ENCODE measurements at places on chromosomes 5 and 9. TPM values are rescaled to one million over a fixed set of nuclear protein-coding genes. Genes with fewer than 3 reads are reported as not detected.

DNA sequence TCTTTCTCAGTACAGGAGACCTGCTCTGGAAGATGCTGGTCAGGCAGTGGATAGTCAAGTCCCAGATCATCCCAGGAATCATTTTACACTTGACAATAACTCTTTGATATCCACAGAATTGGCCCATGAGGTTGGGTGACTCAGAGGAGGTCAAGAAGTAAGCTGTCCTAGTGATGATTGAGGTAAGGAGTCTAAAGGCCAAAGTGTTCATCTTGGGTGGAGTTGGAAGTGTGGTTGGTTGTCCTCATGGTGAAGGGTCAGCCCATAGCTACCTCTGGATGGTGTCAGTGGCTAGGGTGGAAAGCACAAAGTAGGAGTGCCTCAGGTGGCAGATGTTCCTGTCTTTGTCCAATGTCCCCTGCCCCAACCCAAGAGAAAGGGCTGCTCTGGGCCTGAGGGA, 24.1 kb upstream of the RCL1 start:
- no peak overlapping the region for H3K27ac ChIP-seq
- H3K4me1 ChIP-seq = no peaks in the 10 kb centered on the region
- H3K27me3 ChIP-seq = no peaks in the 10 kb centered on the region

GRCh38 chr5:40273936-40274335, 405.8 kb upstream of the PTGER4 start:
- no peaks in the 10 kb centered on the region for H3K27me3 ChIP-seq
- H3K4me1 ChIP-seq = peaks cover 23% of the 10 kb centered on the region
- no peaks in the 10 kb centered on the region for H3K36me3 ChIP-seq
- H3K4me3 ChIP-seq = no peak overlapping the region
- H3K27ac ChIP-seq = no peak overlapping the region
- no peak for DNase-seq

GRCh38 chr9:103014242-103014641, 19.1 kb downstream of the CYLC2 start:
- no peak for DNase-seq

- no peak overlapping the region for H3K4me3 ChIP-seq
- DNase-seq = no peak
- H3K4me1 ChIP-seq = no peaks in the 10 kb centered on the region
- H3K27me3 ChIP-seq = no peaks in the 10 kb centered on the region
Observed at GRCh38 chr9:114278881-114279570, 43.9 kb upstream of the ORM1 start.

- no peak within 1 kb of the TSS for H3K27ac ChIP-seq
- no peaks in the 10 kb centered on the region for H3K4me1 ChIP-seq
- H3K4me3 ChIP-seq = no peak within 1 kb of the TSS
- H3K36me3 ChIP-seq = no peaks in the 10 kb centered on the region
- peaks cover 49% of the 10 kb centered on the region for H3K27me3 ChIP-seq
Observed at GRCh38 chr9:121651295-121652020, at the start of gene DAB2IP. TSS of gene DAB2IP (plus strand) at chr9:121651634. CDS start at chr9:121651776, 142 bp downstream.

DNA sequence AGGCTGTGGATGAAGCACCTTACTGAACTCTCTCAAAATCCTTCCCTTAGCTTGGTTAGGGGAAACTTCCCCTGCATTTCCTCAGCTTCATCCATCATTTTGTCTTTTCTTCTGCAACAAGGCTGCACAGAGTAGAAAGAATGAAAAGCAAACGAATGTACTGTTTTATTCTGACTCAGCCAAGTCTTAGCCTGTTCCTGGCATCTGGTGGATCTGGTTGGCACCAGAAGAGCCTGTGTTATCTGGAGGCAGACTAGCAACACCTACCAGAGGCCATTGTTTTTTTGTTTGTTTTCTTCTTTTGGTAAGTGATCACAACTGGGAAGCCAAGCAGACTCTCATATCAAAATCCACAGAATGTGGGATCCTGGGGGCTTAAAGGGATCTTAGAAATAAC, 200.7 kb downstream of the FANCC start:
- no peaks in the 10 kb centered on the region for H3K36me3 ChIP-seq
- H3K4me3 ChIP-seq = no peak overlapping the region
- no peak for DNase-seq
- H3K27me3 ChIP-seq = no peaks in the 10 kb centered on the region
- no peak overlapping the region for H3K27ac ChIP-seq
- no peaks in the 10 kb centered on the region for H3K4me1 ChIP-seq

GRCh38 chr9:116208417-116209232, 55.0 kb downstream of the PAPPA start:
- H3K27ac ChIP-seq = no peak overlapping the region
- no peaks in the 10 kb centered on the region for H3K4me1 ChIP-seq
- no peak overlapping the region for H3K4me3 ChIP-seq
- H3K36me3 ChIP-seq = no peaks in the 10 kb centered on the region
- no peaks in the 10 kb centered on the region for H3K27me3 ChIP-seq

DNA sequence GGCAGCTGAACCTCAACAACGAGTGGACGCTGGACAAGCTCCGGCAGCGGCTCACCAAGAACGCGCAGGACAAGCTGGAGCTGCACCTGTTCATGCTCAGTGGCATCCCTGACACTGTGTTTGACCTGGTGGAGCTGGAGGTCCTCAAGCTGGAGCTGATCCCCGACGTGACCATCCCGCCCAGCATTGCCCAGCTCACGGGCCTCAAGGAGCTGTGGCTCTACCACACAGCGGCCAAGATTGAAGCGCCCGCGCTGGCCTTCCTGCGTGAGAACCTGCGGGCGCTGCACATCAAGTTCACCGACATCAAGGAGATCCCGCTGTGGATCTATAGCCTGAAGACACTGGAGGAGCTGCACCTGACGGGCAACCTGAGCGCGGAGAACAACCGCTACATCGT, 12.4 kb upstream of the PHYHD1 start:
- H3K4me3 ChIP-seq = no peak overlapping the region
- H3K4me1 ChIP-seq = peaks cover 50% of the 10 kb centered on the region
- no peaks in the 10 kb centered on the region for H3K27me3 ChIP-seq
- DNase-seq = no peak

GRCh38 chr9:86868616-86869015, 78.7 kb downstream of the GAS1 start:
- H3K4me1 ChIP-seq = no peaks in the 10 kb centered on the region
- no peak overlapping the region for H3K4me3 ChIP-seq
- no peaks in the 10 kb centered on the region for H3K36me3 ChIP-seq
- H3K27me3 ChIP-seq = no peaks in the 10 kb centered on the region
- DNase-seq = no peak

DNA sequence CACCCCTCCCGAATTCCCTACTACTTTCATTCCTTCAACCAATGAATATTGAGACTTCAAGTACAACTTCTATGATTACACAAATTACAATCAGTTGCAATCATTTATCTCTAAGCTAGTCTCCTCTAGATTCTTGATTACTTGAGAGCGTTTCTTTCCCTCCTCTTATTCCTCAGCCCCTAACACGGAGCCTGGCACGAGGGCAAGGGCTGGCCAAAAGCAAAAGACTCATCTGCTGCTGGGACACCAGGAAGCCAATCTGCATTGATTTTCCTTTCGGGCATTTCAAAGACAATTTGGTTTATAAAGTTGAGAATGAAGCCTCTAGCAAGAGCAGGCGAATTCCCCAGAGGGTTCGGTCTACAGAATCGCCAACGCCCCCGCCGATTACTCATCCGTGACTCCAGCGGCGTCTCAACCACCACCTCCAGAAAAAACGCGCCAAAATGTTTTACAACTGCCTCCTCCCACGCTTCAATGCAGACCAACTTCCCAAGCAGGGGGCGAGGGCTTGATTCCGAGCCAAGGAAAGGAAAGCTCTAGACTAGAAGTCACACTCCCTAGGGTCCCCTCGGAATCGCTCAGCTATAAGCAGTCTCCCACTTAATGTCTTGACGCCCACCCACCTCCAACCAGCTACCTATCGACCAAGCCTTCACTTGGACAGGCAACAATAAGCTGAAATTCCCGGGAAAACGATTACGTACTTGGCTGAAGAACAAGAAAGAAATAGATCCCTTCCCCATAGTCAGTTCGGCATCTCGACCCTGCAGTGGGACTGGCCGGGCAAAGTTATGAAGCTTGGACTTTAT, 1.5 kb downstream of the PCSK1 start:
- H3K4me1 ChIP-seq = no peaks in the 10 kb centered on the region
- peaks cover 18% of the 10 kb centered on the region for H3K27me3 ChIP-seq
- no peak overlapping the region for H3K4me3 ChIP-seq
- H3K27ac ChIP-seq = no peak overlapping the region

DNA sequence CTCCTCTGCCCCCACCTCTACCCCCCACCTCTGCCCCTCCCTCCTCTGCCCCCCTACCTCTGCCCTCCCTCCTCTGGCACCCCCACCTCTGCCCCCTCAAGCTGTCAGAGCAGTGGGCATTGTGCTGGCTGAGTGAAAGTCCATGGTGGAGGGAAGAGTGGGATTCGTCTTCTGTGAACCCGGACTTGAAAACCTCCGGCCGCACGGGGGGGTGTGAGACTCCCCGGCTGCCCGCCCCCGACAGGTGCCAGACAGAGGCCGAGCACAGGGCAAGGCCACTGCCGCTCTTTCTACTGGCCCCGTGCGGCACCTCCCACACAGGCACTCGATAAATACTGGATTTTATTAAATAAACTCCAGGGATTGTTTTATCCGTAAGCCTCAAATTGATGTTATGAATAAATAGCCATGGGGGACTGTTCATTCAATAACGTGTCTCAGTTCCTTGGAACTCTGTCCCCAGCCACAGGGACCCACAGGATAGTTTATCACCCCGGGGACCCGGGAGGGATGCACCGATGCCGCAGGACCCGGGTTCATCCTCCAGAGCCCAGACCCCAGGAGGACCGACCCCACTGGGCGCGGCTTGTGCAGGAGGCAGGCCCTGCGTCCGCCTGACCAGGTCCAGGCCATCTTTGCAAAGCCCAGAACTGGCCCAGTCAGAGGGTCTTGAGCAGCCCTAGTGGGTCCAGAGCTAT, 2.6 kb upstream of the QRFP start:
- no peak for DNase-seq
- H3K27ac ChIP-seq = no peak overlapping the region
- H3K27me3 ChIP-seq = peaks cover 32% of the 10 kb centered on the region
- H3K4me1 ChIP-seq = no peaks in the 10 kb centered on the region

- no peaks in the 10 kb centered on the region for H3K27me3 ChIP-seq
- H3K4me1 ChIP-seq = no peaks in the 10 kb centered on the region
- H3K36me3 ChIP-seq = no peaks in the 10 kb centered on the region
- DNase-seq = no peak
- no peak overlapping the region for H3K4me3 ChIP-seq
Observed at GRCh38 chr5:135694012-135694411, 115.2 kb upstream of the CXCL14 start.

DNA sequence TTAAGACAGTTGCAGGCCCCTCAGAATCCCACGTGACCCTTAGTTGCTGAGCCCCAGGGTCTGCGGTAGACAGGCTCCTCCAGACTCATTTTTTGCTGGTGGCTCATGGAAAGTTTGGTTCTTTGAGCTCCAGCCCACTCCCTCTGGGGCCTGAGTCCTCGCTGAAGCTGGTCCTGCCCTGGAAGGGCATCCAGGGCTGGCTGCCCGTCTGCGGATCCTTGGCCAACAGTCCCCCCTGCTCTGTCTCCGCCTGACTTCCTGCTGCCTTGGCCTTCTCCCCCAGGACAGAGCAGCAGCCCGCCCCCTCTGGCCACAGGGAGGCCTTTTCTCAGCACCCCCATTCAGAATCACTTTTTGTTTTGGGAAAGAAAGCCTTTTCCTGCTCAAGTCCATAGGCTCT, 24.4 kb downstream of the SLC6A7 start:
- DNase-seq = no peak
- H3K27ac ChIP-seq = no peak overlapping the region
- no peaks in the 10 kb centered on the region for H3K27me3 ChIP-seq
- H3K36me3 ChIP-seq = no peaks in the 10 kb centered on the region

DNA sequence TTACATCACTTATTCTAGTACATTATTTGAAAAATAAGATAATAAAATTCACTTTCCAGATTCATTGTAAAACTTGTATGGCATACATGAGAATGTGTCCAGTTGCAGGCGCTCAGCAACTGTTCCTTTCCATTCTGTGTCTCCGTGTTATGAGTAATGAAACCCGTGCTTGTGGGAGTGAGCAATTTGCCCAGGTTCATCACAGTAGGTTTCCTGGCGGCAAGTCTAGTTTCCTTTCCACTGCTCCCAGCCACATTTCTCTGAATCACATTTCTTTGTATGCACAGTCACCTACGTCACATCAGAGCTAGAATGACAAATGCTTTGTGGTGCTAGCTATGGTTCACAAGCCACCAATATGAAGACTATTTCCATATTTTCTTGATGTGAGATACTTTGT, 39.9 kb downstream of the MOCS2 start:
- no peaks in the 10 kb centered on the region for H3K27me3 ChIP-seq
- no peaks in the 10 kb centered on the region for H3K4me1 ChIP-seq

DNA sequence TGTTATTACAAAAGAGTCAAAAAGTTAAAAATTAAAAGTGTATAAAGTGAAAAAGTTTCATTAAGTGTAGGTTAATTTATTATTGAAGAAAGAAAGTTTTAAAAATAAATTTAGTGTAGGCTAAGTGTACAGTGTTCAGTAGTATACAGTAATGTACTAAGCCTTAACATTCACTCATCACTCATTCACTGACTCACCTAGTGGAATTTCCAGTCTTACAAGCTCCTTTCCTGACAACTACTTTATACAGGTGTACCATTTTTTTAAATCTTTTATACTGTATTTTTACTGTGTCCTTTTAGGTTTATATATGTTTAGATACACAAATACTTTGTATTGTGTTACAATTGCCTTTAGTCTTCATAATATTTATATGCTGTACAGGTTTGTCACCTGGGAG, 530.2 kb upstream of the FAM174A start:
- H3K27me3 ChIP-seq = no peaks in the 10 kb centered on the region
- no peaks in the 10 kb centered on the region for H3K4me1 ChIP-seq
- no peak overlapping the region for H3K27ac ChIP-seq
- no peak for DNase-seq

DNA sequence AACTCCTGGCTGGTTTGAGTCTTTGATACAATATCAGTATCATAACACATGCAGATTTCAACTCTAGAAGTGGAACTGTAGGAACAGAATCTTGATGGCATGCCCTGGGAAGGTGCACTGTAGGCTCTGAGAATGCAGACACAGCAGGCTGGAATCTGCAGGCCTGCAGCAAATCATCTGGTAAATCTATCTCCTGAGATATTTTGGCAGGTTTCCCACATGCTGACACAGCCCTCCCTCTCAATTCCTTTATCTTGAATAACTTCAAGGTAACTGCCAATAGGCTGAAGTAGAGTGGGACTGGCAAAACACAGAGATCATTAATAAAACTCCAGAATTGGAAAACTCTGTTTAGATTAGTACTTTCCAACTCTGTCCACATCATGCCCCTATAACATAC, 177.8 kb upstream of the PCSK5 start:
- no peak overlapping the region for H3K27ac ChIP-seq
- no peak overlapping the region for H3K4me3 ChIP-seq
- H3K27me3 ChIP-seq = no peaks in the 10 kb centered on the region
- no peaks in the 10 kb centered on the region for H3K4me1 ChIP-seq
- no peaks in the 10 kb centered on the region for H3K36me3 ChIP-seq

PCSK5 gene
- 1.8 TPM for total RNA-seq

NRG2 gene
- total RNA-seq = 0.18 TPM

FEM1C gene
- 14.1 TPM for total RNA-seq

FREM1 gene
- total RNA-seq = not detected

DOCK2 gene
- 155 TPM for total RNA-seq

RETREG1 gene
- 12.1 TPM for total RNA-seq

PCDHGB2 gene
- 0.33 TPM for total RNA-seq

FBXO4 gene
- 15.8 TPM for total RNA-seq

TAF1L gene
- not detected for total RNA-seq

All from CD8-positive, alpha-beta memory T cell (primary cell).